Smooth muscle cell of trachea (primary cell): ENCODE measurements at places on chromosomes 13 and 19. TPM values are rescaled to one million over a fixed set of nuclear protein-coding genes. Genes with fewer than 3 reads are reported as not detected.

The LGI4 gene
- total RNA-seq: 0.29 and 1.7 TPM in 2 replicates

The ZNF221 gene
- 12.9 and 20.5 TPM in 2 replicates for total RNA-seq

The PTGER1 gene
- 5.4 and 5.6 TPM in 2 replicates for total RNA-seq

The ZNF418 gene
- 9.4 and 10.3 TPM in 2 replicates for total RNA-seq

The LILRA1 gene
- total RNA-seq: not detected in 2 replicates
